Suppressor macrophage treated with lipopolysaccharide for 1 hour (primary cell): ENCODE measurements at places on chromosomes 6 and 20.

DNA sequence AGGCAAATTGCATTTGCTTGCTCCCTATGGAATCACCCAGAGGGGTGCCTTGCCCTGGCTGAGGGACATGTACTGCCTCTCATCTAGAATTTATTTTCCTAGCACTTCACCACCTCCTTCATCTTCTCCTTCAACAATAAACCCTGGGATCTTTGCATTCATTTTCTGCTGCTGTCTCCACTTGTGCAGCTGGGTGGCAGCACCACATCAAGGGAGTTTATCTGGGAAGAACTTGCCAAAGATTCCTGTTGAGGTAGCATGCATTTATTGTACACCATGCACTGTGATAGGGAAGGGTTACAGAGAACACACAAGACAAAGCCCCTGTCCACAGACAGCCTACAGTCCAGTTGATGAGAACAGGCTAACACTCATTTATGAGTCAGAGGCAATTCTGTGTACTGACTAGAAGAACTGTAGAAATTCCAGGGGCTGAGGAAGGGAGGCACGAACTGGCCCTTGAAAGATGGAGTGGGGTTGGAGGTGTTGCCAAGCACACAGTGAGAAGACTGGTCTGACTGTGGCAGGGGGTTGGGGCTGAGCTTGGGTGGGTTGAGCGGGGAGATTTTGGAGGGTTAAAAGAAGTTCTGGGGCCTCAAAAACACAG is 17.5 kb downstream of the C20orf173 start:
- no peak for DNase-seq

DNA sequence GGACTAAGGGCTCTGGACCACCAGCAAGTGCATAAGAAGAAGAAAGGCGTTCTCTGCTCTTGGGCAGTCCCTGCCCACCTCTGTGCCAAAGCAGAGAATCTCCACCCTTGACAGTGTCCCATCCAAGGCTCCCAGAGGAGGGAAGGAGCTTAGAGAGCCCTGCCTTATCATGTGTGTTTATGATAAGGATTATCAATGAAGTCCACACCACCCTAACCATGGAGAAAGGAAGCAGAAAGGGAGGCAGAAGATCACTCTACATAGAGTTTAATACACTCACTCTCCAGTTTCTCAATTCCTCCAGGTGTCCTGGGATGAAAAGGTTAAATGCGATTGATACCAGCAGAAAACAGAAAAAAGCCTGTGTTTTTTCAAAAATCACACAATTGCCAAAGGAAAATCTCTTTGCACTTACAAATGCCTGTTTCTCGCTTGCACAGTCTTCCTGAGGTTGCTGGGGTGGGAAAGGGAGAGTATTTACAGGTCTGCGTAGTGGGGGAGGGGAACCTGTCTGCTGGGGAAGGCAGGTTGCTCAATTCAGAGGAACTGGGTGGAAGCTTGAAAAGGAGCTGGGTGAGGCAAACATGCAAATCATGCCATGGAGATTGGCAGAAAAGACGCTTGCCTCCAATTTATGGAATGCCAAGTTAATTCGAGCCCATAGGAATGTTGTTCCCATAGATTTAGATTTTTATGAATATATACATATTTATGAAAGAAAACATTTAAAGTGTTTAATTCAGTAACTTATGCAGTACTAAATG is 104.0 kb downstream of the EYA2 start:
- DNase-seq = no peak

DNA sequence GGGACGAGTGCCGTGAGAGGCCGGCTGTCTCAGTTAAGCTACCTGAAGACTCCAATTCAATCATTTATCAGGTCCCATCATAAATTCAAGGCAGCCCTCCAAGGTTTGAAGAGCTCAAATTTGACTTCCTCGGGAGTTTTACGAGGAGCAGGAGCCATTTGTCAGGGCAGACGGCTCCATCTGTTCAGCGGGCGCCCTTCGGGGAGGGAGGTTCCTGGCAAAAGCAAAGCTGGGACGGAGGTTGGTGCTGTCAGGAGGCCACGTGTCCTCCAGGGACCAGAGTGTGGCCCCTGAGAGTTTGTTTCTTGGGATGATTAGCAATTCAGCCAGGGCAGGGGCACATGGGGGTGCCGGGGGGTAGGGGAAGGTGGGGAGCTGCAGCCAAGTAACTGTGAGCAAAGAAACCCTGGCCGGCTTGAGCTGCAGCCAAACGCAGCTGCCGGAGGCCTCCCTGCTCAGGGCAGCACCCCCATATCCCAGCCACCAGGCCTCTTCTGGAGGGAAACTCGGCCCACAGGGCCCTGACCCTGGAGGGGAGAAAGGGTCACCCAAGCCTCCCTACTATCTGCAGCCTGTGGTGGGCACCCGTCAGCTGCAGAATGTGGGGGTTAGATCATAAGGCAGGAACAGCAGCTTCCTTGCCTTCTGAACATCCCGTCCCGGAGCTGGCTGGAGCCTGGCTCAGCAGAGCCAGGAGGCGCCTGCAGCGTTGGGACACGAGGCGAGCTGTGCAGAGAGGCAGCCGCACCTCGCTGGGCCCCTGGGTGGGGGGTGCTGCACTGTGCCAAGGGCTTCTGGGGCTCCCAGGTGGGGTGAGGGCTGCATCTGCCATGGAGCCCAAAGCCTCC is 63.6 kb upstream of the GATA5 start:
- no peak for DNase-seq

- peak; percentile 34 for DNase-seq
These were observed 226.5 kb upstream of the CITED2 start for GRCh38 chr6:139600919-139601475.

DNA sequence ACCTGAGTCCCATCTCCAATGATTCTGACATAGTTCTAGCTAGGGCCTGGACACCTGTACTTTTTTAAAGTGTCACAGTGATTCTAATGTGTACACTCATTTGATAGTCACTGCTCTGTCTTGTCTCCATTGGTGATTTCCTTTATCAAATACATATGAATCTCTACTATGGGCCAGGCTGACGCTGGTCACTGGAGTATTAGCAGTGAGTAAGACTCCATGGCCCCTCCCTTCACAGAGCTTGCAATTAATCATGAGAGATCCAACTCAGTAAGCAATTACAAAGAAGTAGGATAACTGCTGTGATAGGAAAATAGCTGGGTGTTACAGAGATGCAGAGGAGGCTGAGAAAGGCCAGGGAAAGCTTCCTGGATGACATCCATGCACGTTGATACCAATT is 19.3 kb upstream of the SASH1 start:
- peak; percentile 41 for DNase-seq

GRCh38 chr6:165055231-165055630 is 254.2 kb downstream of the C6orf118 start:
- no peak for DNase-seq

GRCh38 chr20:1491281-1491840 is at the start of gene SIRPB2:
Gene SIRPB2 (minus strand): TSS chr20:1491420. CDS start chr20:1491359, 61 bp downstream.
- peak; percentile 92 for DNase-seq

DNA sequence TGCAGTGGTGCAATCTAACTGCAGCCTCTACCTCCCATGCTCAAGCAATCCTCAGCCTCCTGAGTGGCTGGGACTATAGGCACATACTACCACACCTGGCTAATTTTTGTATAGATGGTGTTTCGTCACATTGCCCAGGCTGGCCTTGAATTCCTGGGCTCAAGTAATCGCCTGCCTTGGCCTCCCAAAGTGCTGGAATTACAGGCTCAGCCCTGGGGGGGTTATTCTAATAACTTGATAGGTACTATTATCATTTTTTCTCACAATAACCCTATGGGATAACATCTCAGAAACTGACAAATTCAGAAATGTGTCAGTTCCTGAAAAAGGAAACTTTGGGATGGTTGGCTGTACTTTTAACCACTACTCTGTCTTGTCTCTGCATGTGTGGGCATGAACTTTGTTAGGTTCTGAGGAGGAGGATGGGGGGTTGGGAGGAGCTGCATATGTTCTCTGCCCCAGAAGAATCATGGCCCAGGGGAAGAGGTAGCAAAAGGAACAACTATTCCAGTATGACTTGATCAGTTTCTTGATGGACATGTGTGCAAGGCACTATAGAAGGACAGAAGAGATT is 169.9 kb downstream of the CARMIL1 start:
- no peak for DNase-seq

- no peak for DNase-seq
These were observed 413.7 kb downstream of the RFPL4B start for GRCh38 chr6:112760831-112761230.

- DNase-seq = peak; percentile 89
These were observed 9.5 kb upstream of the PAQR8 start for GRCh38 chr6:52352239-52353018.
